ENCODE measurements at places on chromosomes 3 and 15.
A peak's percentile ranks its signal among the peaks of the same experiment; 100 is the strongest.

GRCh38 chr3:34067536-34068051 lies 269.2 kb downstream of the PDCD6IP start:
- peak; percentile 62 for DNase-seq

DNA sequence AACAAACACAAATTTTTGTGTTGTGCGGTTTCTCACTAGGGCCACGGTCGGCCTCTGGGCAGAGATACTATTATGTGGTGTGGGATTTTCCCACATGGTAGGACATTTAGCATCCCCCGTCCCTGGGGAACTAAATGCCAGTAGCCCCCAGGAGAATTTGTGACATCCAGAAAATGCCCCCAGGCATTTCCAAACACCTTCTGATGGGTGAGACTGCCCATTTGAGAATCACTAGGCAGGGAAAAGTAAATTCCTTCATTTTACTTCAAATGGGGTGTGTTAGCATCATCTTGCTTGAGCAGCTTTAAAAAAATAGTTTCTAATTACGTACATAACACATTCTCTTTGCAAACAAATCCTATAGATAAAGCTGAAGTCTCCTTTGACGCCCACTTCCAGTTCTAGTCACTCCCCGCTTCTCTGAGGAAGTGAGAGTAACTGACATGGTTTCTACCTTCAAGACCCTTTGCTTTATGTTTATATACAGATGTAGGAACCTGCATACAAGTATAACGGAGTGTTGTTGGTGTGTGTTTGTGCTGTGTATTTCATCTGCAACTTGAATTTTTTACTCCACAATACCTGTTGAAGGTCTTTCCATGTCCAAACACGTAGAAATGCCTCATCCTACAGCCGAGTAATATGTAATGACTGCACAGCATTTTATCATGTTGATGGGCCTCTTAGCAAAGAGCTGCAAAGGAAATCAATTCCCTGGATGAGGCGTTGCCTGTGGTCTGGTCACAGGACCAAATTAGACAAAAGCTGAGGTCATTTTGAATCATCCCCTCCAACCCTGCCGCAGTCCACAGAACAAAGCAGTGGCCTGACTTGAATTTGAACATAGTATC lies 31.4 kb upstream of the ZBTB38 start:
- no peak for DNase-seq

- no peak for DNase-seq
Observed at GRCh38 chr3:58005669-58006068, 2.6 kb upstream of the FLNB start.

GRCh38 chr15:69692342-69692741 lies 239.7 kb downstream of the RPLP1 start:
- DNase-seq, result no peak

DNA sequence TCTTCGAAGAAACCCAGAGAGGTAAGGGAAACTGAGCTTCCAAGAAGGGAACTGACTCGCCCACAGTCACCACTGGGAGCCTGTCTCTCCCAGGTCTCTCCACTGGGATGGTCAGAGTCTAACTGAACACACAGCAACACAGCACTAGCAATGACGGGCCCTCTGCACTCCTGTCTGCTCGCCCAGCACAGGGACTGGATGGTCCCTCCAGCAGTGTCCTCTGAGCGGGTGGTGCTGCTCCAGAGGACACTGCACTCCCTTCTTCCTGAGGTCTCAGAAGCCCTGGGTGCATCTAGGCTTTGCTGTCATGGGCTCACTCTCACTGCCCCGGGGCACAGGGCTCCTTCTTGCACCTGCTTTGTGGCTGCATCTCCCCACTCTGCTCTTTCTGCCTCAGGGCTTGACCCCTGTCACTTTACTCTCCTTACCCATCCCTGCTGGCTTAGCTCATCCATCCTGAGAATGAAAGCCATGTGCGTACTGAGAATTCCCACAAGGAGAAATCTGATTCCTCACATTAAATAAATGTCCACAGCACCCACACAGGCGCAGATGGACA lies 356.6 kb downstream of the GABRG3 start:
- no peak for DNase-seq

- DNase-seq, result no peak
Observed at GRCh38 chr3:182810574-182811268, 17.4 kb downstream of the ATP11B start.

- no peak for DNase-seq
Observed at GRCh38 chr15:68739390-68740080, 81.2 kb downstream of the ANP32A start.

GRCh38 chr3:139937674-139938279 lies 2.8 kb downstream of the CLSTN2 start:
- no peak for DNase-seq

DNA sequence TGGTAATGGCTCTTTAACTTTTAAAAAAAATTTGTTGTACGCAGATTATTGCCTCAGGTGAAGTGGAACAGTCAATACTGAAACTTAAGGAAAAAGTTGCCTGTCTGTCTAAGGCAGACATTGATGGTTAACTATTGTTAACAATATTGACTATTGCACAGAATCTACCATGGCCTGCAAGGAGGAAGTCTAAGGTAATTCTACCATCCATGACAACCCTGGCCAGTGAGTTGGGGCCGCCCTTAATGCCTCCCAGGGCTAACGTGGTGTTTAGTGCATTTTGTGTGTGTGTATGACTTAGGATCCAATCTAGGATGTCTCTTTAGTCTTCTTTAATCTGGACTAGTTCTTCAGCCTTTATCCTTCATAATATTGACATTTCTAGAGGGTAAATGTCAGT lies 2.1 kb upstream of the CPB1 start:
- DNase-seq, result no peak

GRCh38 chr15:39132954-39133600 lies 447.8 kb upstream of the THBS1 start:
- DNase-seq, result no peak

- DNase-seq, result no peak
Observed at GRCh38 chr3:113439606-113440005, 1.7 kb downstream of the CFAP44 start.

GRCh38 chr15:71532994-71533393 lies 277.4 kb upstream of the NR2E3 start:
- DNase-seq, result no peak

DNA sequence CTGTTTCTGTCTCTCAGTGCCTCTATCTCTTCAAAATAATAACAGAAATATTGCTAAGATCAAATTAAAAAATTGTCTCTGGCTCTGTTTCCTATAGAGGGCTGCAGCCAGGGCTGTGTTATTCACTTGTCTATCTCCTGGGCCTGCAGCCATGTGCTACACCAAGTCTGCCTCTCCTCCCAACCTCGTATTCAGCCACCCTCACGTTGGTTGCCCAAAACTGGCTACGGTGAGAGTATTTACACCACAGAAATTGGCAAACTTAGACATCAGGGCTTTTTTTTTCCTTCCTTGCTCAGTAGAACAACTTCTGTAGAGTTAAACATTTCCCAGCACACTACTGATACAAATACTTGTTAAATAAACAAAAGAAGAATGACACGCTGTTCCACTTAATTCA lies 320.9 kb upstream of the ICE2 start:
- DNase-seq, result no peak

DNA sequence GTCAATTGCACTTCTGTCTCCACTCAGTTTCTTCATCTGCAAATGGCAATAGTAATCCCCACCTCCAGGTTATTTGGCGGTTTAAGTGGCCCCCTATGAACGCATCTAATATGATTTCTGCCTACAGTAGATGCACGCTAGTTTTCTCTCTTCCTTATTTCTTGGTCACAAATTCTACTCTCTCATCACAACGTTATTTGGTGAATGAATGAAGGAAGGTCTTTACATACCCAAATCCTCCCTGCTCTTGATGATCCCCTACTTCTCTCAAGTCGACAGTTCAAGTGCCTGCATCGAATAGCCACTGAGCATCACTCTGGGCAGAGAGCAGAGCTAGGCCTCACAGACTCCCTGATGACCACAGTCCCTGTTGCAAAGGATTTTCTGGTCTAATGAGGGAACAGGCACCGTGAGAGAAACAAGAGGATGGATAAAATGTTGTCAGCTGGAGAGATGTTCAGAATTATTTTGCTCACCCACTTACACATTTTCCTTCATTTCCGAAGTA lies 181.2 kb upstream of the SMAD3 start:
- no peak for DNase-seq

DNA sequence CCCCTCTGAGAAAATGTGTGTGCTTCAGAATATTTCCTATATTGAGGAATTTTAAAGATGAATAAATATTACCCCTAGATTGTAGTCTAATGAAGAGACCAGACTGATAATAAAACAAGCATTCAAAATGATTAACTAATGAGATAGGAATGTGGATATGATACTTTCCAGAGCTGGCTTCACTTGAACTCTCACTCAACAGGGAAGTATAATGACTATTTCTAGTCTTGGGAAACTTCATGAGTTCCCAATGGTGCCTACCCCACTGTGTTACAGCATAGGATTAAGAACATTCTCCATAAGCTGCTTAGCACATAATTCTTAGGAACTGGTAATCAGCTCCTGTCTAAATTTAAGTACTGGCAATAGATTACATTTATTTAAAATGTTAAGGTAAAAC lies 261.5 kb upstream of the ZNF385D start:
- no peak for DNase-seq

- DNase-seq, result no peak
Observed at GRCh38 chr3:8450618-8451017, 51.0 kb upstream of the LMCD1 start.

GRCh38 chr3:41592753-41593510 lies 369.0 kb downstream of the ULK4 start:
- no peak for DNase-seq

- no peak for DNase-seq
Observed at GRCh38 chr3:61114316-61114953, 136.8 kb downstream of the FHIT start.

GRCh38 chr15:52717481-52717880 lies 38.3 kb upstream of the ATOSA start:
- no peak for DNase-seq

DNA sequence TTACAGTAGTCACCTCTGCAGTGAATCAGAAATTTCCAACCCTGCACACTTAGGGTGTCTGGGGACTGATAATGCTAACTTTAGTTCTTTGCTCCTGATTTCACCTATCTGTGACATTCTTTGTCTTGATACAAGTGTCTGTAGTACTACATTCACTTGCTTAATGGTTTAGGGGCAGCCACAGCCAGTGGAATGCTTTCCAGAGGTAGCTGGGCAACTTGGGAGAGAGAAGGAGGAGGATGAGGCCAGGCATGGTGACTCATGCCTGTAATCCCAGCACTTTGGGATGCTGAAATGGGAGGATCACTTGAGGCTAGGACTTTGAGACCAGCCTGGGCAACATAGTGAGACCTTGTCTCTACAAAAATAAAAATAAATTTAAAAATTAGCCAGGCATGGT lies 8.5 kb downstream of the BAHD1 start:
- no peak for DNase-seq

GRCh38 chr15:98826658-98827057 lies 178.3 kb downstream of the IGF1R start:
- DNase-seq, result no peak

- peak; percentile 0 for DNase-seq
Observed at GRCh38 chr3:6799264-6799915, 61.5 kb upstream of the GRM7 start.

- DNase-seq, result no peak
Observed at GRCh38 chr15:74259292-74259648, 23.1 kb downstream of the CCDC33 start.

DNA sequence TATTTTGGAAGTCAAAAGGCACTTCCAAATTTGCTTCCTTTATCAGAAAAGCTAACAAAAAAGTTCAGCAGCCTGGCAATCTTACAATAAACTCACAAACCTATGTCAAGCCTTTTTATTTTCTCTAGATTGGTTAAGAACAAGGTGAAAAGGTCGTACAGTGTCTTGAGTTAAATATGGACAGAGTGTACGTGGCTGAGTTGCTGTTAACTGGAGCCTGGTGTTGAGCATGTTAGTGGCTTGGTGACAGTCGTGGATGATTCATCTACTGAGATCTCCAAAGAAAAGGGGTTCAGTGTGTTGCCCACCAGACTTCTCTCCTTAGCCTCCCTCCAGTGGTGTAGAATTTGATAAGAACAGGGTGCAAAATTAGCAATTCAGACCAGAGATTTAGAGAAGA lies 89.7 kb downstream of the SSR3 start:
- DNase-seq, result no peak

DNA sequence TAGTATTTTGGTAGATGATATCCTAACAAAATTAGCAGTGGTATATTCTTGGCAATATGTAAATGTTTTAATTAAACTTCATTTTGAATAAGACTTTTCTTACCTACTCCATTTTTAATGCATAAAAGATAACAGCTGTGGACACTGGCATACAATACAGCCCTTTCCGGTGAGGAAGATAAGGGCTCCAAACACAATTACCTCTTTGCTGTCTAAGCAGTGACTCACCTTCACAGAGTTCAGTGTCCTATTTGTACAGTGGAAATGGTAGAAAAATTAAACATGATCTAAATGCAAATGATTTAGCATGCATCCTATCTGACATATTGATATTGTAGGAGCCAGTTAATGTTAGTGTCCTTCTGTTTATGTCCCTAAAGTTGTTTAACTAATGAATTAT lies 969.4 kb downstream of the PLOD2 start:
- DNase-seq, result no peak

DNA sequence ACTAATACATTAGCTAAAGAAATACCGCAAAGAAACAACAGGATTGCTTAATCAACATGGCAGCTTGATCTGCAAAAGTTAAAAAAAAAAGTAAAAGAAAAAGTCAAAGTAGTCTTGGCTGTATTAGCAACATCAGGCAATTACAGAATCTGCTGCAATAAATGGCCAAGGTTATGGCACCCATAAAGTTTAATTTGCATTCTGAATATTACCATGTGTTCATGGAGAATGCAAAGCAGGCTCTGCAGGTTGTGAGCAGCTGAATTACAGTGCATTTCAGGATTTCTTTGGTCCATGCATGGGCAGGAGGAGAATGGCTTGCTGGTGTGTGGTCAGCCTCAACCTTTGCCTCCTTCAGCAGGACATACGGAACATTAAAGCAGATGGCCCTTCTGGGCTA lies 199.1 kb upstream of the AZI2 start:
- DNase-seq, result no peak

DNA sequence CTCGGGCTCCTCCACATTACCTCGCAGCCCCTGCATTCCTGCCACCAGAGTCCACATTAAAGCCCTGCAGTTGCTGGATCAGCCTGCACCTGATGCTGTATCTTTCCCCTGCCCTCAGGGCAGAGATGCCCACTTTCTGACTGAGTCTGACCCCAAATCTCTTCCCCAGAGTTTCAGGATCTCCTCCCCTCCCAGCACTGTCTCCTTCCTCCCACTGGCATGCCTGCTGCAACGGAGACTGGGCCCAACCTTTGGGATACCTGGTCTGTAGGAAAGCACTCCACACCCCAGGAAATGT lies 20.6 kb upstream of the GP9 start:
- DNase-seq, result no peak

DNA sequence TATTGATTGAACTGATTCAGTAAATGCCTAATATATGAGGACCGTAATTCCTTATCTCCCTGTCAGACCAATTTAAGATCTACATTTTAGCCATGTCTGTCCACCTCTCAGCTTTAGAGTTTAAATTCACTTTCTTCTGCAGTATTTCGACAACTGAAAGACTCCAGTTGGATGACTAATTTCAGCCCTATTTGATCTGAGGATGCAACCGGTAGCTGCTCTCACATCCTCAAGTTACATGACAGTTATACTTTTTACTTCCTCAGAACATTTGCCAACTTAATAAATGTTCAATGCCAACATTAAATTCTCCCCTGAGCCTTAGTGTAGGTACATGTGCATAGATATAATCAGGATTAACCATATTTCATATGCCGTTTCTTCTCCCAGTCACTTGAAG lies 2.5 kb upstream of the HHLA2 start:
- no peak for DNase-seq

Data from C1 segment of cervical spinal cord (tissue), 14 donors.